ENCODE measurements at places on chromosomes 3 and 15.

GRCh38 chr3:150141790-150142326 lies 171.2 kb upstream of the PFN2 start:
- DNase-seq = no peak

GRCh38 chr15:85415783-85416182 lies 35.4 kb downstream of the AKAP13 start:
- no peak for DNase-seq

DNA sequence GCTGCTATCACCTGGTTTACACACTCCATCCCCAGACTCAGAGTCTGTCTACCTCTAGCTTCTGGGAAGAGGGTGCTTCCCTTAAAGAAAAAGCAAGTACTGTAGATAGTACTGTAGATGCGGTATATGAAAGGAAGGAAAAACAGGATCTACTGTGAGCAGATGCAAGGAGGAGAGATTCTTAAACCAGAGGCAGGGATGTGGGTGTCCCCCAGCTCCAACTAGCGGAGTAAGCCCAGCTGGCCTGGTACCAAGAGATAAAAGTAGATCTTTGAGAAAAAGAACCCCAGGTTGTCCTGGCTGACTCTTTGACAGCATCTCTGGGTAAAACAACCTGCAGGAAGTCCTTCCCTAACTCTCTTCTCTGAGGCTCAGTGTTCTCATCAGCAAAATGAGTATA lies 523.7 kb upstream of the PROK2 start:
- DNase-seq = no peak

DNA sequence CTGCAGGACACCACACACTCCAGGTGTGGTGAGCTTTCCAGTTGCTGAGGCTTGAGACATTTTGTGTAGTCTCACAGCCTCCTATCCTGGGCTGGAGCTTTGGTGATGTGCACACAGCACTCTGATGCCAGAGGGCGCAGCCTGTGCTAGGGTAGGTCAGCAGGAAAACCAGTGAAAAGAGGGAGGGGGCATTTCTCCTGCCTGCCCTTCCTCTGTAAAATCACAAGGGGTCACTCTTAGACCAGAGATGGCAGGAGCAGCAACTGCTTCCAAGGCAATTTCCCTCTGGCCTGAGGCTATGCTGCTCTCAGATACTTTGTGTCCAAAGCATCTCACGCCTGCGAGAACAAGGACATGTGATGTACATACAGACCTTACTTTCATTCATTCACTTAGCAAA lies 16.5 kb upstream of the MUSTN1 start:
- DNase-seq = no peak

DNA sequence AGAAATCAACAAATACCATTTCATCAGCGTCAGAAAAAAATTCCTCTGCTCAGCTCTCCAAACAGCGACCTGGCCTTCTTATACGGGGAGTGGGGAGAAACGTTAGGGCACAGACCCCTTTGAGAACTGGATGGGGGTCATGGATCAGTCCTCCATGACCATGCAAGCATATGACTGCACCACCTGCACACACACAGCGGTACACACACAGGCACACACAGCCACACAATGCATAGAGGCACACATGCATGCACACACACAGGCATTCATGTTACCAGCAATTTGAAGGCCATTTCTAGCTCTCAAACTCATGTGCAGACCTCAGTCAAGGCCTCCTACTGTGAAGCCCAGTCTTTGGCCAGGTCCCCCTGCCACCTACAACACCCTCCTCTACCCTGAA lies 50.2 kb downstream of the SLC41A3 start:
- DNase-seq = no peak

- DNase-seq = no peak
Measured at GRCh38 chr3:84194029-84194428, 764.8 kb upstream of the CADM2 start.

GRCh38 chr3:69385123-69385722 lies 665 bp downstream of the FRMD4B start:
- DNase-seq = no peak

DNA sequence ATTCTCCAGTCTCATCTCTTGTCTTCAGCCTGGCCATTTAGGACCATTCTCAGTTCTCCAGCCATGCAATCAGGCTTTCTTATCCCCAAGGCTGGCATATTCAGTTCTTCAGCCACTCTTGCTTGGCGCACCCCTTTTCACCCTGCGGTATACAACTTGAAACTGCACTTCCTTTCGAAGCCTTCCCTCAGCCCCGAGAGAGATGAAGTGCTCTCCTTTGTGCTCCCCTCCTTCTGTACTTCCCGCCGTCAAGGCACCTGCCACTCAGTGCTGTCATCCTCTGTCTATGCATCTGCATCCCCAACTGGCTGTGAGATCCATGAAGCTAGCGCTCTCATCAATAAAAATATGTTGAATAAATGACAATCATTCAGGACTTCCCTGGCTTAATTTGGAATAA lies 45.7 kb downstream of the MORC1 start:
- DNase-seq = no peak

DNA sequence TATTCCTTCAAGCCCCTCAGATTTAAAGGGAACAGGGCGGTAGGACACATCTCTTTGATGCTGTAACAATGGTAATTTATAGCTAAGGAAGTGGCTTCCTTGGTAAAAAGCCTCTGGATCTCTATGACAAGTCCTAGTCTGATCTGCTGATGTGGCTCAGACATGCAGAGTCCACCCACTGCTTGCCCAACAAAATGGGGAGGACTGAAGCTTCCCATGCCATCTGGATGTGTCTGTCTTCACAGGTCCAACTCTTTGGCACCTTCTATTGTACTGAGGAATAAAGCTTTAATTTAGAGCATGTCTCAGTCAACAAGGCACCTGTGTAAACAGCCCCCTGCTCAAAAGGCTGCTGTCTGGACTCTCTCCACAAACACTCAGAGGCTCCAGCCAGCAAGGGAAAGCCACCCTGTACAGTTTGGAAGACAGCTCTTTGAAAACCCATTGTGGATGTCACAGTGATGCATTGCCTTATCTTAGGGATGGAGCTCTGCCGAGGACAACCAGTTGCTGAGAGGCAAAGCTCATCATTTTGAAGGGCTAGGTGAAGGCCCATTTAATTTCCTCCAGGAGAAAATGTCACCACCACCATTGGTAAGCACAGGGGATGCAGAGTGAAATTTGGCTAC lies 348.6 kb upstream of the GRM7 start:
- DNase-seq = no peak

Data from activated T-helper 1 cell treated with anti-CD3 and anti-CD28 coated beads, Interleukin-2, amount 50 U/mL, for 16 hours (primary cell).